ENCODE measurements at places on chromosomes 13 and 19.
A peak's percentile ranks its signal among the peaks of the same experiment; 100 is the strongest.

GRCh38 chr13:77558016-77558415 lies 22.5 kb downstream of the SCEL start:
- DNase-seq, result no peak

DNA sequence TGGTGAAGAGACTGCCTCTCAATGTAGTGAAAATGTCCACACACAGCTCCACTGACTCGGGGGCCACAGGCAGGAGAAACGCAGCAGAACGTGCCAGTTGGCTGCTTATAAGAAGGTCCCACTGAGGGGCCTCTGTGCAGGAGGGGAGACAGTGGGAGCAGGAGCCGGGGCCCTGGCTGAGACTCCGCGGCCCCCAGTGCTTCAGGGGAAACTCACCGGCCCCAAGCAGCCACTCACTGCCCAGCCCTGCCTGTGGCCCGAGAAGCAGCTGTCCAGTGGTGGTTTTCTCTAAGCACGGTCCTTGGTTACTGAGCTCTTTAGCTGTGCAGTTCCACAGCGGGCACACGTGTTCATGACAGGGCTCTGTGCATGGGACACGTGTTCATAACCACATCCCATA lies 91.9 kb upstream of the MCF2L start:
- no peak for DNase-seq

DNA sequence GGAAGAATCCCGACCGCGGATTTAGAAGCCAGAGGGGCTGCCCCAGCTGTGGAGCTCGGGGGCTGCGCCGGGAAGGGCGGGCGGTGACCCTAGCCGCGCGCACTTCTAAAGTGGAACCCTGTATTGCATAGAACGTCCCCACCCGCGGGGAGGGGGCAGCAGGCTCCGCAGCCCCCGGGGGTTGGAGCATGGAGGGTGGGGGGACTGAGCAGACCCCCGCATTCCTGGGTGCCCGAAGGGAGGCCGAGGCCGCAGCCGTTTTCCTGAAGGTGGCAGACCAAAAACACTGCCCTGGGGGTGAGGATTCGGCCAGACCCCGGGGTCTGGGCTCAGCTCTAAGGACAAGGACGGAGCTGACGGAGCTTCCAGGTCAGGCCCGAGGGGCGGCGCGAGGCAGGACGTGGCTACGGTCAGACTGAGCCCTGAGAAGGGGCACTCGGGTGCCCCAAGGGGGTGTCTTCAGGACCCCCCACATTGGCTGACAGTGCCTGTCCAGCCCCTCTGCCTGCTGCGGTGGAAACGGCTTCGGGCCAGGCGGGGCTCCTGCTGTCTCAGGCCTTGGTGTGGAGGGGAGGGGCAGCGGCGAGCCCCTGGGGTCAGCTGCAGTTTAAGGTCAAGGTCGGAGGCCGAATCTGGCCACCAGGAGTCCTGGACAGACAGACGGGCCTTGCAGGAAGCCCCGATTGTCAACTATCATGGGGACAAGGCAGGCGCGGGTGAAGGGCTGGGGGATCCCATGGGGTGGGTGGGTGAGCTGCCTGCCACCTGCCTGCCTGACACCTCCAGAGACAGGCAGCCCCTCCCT lies 12.6 kb downstream of the MKNK2 start:
- DNase-seq, result no peak

DNA sequence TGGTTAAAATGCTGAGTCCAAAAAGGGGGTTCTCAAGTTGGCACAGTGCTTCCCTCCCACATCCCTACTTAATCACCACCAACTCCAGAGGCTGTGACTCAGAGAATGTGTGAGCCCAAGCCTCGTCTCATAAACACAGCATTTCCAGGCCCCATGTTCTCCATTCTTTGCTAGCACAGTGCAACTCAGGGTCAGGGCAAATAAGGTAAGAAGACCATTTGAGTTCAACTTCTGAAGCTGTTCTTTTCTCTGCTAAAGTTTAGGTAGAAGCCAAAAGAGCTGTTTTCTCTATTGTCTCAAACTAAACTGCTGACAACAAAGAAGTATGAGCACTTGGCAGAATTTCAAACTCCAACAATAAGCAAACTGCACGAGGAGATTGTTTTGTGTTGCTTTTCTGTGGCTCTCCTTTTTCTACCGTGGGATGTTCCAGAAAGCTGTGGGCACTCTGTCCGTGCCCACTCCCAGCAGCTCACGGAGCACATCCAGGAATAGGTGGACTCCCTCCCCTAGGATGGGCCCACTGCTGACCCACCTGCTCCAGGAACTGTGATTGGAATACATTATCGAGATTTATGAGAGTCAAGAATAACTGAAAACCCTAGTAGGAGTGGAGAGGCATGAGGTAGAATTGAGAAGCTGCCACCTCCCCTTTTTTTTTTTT lies 494.3 kb downstream of the COG6 start:
- DNase-seq, result peak; percentile 59

DNA sequence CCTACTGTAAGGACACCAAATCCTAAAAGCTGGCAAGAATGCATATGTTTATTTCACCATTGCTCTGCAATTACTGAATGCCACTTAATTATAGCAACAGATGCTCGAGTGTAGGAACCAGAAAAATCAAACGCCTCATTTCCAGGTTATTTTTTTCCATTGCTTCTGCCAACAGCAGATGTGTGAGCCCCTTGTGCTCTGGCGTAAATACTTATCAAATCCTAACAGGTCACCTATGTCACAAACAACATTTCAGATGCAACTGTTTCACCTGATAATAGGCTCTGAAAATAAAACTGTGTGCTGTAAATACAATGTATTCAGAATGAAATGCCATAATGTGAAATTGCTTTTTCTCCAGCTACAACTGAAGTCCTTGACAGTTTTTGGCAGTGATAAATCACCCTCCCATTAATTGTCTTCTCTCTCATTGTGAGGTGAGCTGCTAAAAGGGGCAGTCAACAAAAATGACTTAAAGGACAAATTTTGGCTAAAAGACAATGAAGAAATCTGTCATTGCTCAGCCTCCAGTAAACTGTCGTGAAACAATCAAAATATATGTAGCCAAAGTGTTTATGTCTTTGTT lies 344.0 kb downstream of the DACH1 start:
- no peak for DNase-seq

DNA sequence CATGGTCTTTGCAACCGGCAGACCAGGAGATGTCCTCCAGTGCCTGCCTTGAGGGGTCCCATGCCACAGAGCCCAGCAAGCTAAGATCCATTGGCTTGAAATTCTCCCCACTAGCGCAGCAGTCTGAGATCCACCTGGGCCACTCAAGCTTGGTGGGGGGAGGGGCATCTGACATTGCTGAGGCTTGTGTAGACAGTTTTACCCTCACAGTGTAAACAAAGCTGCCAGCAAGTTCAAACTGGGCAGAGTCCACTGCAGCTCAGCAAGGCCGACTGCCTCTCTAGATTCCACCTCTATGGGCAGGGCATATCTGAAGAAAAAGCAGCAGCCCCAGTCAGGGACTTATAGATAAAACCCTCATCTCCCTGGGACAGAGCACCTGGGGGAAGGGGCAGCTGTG lies 32.0 kb upstream of the ITM2B start:
- DNase-seq, result no peak

DNA sequence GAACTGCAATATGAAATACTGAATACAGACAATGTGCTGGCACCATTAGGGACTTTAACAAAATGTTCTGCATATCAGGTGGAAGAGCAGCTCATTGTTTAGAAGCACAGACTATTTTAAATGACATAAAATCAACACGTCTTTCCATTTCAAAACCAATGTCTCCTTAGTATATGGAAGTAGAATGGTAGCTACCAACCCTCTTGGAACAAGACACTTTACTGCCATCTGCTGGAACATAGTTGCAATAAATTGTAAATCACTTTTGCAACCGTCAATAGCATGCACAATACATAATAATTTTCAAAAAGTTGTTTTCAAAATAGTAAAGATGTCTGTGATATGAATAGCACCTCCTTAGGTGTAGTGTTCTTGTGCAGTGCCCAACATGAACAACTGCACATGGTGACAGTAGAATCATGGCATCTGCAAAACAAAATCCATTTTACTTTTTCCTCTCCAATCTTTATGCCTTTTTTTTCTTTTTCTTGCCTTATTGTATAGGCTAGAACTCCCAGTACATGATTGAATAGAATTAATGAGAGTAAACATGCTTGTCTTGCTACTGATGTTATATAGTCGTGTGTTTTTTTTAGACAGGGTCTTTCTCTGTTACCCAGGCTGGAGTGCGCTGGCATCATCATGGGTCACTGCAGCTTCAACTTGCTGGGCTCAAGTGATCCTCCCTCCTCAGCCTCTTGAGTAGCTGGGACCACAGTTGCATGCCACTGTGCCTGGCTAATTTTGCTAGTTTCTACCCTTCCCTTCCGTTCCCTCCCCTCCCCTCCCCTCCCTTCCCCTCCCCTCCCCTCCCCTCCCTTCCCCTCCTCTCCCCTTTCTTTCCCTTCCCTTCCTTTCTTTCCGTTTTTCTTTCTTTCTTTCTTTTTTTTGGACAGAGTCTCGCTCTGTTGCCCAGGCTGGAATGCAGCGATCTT lies 7.8 kb upstream of the LYPD5 start:
- DNase-seq, result peak; percentile 35

DNA sequence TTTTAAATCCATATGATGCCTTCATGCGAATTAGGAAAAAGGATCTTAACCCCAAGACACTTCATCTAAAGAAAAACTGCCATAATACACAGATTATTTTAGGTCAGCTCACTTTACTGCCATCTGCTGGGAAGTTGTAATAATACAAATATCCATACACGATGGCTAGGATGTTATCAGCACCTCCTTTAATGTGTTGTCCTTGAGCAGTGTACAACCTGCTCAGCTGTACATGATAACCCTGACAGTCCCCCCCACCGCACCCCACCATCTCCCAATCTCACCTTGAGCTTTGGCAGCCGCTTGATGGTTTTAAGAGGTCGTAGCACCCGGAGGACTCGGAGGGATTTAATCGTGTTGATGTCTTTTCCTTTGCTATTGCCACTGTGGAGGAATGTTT lies 112.2 kb downstream of the IER2 start:
- DNase-seq, result peak; percentile 72

DNA sequence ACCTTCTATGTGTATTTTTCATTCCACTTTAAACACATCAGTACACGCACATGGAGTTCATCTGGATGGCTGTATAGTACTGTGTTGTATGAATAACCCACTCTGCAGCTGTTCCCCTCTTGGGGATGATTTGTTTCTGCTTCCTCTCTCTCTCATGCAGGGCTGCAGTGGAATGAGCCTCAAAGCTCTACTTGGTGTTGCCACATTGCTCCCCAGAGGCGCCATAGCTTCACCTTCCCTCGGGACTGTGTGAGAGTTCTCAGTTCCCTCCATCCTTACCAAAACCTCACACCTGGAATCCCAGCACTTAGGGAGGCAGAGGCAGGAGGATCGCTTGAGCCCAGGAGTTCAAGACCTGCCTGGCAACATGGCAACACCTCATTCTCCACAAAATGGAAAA lies 28.4 kb upstream of the GPR183 start:
- no peak for DNase-seq

DNA sequence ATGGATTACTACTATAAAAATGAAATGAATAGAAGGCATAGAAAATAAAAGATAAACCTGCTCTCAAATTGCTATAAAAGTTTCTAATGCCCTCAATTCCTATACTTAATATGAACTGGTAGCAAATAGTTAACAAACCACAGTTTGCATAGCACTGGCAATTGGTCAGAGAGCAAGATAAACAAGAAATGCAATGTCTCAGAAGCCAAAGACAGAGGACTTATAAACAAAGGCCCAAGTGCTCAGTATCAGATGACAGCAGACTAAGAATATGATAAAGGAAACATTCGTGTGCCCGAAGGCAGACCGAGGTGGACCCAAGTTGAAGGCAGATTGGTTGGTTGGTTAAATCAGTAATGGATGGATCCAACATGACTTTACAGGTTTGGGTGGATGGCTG lies 50.6 kb downstream of the IPO5 start:
- no peak for DNase-seq

DNA sequence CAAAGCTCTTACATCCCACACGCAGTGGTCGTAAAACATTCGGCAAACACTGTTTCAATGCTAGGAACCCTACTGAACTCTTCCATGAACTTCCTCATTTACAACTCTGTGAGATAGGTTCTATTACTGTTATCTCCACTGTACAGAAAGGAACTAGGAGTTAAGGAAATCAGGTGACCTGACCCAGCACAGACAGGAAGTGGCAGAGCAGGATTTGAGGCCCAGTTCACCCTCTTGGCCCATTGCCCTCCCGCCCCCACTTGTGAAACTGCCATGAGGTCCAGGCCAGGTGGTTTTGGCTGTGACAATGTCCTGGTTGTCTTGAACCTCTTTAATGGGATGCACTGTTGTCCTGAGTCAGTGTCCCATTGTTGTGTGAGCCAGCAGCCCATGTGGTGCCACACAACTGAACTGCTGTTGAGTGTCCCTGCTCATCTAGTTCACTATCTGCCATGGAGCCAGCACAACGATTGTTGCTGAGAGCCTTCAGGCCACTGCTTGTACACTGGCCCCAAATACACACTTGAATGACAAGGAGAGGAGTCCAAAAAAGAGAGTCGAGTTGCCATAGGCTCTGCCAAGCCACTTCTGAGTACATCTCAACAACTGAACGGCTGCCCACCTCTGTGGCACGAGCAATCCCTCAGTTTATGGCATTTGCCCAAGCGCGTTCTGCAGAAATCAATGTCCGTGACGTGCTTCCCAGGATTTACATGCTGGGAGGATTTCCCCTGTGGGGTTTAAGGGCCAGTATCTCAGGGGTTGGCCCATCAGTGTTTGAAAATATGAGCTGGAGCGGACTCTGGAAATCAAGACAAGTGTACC lies 484.6 kb downstream of the TSHZ3 start:
- DNase-seq, result no peak

- peak; percentile 56 for DNase-seq
Measured at GRCh38 chr13:109146912-109147647, 517.7 kb downstream of the MYO16 start.

Data from RWPE1 (cell line).